ENCODE measurements at places on chromosomes 2 and 18.

GRCh38 chr2:122203523-122203922 is 448.1 kb downstream of the TSN start:
- DNase-seq = no peak

- DNase-seq = no peak
Measured at GRCh38 chr2:239769554-239770245, 255.4 kb downstream of the NDUFA10 start.

GRCh38 chr2:9944330-9944758 is 7.1 kb upstream of the GRHL1 start:
- DNase-seq = no peak

DNA sequence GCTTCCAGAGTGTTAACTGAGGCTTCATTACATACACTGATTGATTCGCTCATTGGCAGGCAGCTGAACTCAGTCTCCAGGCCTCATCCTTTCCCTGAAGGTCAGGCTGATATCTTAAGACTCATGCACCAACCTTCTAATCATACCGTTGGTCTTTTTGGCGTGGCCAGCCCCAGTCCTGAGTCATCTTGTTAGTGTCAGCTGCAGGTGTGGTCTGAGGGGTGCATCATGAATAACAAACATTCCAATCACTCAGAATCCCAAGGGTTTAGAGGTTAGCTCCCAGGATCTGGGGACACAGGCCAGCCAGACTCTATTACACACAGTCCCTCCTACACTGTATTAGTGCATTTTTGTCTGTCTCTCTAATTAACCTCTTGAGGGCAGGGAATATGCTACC is 271.5 kb downstream of the HRH4 start:
- no peak for DNase-seq

DNA sequence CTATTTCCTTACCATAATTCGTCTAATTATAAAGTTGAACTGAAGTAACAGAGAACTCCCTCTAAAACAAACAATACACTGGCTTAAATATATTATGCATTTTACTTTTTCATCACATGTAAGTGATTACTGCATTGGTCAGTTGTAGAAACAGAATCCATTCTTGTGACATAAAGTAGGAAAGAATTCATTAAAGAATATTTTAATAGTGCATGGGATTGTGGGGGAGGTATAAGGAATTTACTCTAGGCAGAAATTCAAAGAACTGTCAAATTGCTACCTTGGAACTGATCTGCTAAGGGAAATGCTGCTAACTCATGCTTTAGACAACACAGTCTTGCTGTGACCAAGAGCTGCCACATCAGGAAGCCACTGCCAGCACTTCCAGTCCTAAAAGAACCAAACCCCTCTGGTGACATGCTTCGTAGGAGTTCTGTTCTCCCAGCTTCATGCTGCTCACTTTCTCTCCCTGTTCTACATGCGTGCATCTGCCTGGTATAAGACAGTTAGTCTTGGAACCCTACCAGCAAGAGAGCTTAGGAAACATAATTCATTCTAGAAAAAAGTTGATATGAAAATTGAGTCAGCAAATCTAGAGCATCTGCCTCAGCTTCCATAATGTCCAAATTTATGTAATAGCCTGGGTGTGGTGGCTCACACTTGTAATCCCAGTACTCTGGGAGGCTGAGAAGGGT is 1137.6 kb upstream of the NXPH2 start:
- no peak for DNase-seq

GRCh38 chr2:239879423-239880084 is 145.6 kb downstream of the NDUFA10 start:
- DNase-seq = no peak

DNA sequence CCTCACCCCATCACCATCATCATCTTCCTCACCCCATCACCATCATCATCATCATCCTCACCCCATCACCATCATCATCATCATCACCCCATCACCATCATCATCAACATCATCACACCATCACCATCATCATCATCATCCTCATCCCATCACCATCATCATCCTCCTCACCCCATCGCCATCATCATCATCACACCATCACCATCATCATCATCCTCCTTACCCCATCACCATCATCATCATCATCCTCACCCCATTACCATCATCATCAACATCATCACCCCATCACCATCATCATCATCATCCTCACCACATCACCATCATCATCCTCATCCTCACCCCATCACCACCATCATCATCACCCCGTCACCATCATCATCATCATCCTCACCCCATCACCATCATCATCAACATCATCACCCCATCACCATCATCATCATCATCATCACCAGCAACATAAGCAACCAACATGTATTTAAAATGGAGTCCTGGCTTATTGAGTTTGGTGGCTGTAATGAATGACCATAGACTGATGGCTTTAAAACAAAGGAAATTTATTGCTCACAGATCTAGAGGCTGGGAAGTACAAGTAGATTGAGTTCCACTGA is 150.0 kb downstream of the DNER start:
- DNase-seq = no peak

- peak; percentile 69 for DNase-seq
Measured at GRCh38 chr2:64837116-64837731, 152.0 kb upstream of the SLC1A4 start.

- DNase-seq = no peak
Measured at GRCh38 chr2:109523121-109523520, 90.6 kb downstream of the SEPTIN10 start.

DNA sequence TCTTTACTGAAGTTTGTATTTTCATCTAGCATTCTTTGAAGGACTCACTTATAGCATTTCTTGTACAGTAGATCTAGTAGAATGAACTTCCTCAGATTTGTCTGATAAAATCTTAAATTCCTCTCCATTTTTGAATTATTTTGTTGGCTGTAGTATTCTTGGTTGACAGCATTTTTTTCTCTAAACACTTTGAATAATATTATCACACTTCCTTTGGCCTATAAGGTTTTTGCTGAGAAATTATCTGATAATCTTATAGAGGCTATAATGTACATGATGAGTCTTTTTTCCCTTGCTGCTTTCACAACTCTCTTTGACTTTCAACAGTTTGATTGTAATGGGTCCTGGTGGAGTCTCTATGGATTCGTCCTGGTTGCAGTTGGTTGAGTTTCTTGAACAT is 169.5 kb downstream of the NOL4 start:
- no peak for DNase-seq

DNA sequence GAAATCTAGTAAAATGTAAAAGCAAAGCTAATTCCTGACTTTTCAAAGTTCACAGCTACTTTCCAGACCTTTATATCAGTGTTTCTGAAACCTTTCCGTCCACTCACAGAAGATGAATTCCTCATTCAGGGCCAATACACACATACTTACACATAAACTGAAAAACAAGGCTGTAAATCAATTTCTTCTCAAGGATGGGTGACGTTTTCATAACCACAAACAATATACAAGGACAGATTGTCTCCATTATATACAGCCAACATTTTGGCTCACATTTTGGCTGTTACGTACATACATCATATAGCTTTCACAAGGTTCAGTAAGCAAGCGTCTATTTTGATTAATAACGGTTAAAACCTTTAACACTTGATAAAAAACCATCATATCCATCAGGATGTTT is 1.4 kb downstream of the RPRD1A start:
- DNase-seq = peak; percentile 10

- no peak for DNase-seq
Measured at GRCh38 chr2:17107871-17108270, 410.4 kb downstream of the RAD51AP2 start.

DNA sequence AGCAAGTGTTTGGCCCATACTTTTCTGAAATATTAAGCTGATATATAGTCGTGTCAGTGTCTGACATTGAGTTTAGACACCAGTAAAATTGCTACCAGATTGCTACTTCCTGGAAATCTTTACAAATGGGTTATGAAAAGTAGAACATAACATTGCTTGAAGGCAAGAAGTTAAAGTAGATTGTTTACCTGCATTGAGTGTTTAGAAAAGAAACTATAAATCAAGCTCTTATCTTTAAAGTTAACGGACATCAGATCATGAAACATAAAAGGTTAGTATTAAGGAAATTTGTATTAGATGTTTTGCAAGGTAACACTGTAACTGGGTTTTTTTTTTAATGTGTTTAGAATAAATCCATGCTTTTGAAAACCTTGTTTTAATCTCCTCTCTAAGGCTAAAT is 4.8 kb upstream of the YES1 start:
- DNase-seq = no peak

GRCh38 chr2:190684931-190685330 is 36.0 kb downstream of the NAB1 start:
- DNase-seq = no peak

DNA sequence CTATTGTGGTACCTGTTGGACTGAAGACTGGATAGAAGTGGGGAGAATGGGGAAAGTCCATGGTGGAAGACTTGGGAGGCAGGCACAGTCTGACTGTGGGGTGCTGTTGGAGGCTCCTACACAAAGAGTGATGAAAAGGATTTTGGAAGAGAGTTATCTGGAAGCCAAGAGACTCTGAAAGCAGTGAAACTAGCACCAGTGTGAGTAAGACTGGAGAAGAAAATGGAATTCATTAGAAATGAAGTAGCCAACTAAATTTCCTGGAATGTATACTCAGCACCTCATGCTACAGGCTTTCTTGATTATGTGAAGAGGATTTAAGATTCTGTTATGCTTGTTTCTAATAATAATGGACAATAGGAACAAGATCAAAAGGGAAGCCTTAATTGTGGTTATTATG is 27.7 kb downstream of the ELP2 start:
- no peak for DNase-seq

DNA sequence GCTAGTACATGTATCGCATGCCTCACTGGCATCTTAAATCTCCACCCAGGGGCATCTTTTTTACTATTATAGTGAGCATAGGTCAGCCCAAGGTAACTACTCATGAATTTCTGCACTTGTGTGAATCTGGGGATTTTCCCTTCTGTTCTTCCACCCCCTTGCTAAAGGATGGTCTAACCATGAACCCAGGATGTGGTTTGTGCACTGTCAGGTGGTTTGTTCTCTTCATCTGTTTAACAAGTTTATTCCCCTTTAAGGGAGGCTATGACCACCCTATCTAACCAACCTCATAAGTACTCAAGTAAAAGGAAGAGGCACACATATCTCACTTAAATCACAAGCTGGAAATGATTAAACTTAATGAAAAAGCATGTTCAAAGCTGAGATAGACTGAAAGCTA is 243.0 kb downstream of the RPRM start:
- DNase-seq = no peak

DNA sequence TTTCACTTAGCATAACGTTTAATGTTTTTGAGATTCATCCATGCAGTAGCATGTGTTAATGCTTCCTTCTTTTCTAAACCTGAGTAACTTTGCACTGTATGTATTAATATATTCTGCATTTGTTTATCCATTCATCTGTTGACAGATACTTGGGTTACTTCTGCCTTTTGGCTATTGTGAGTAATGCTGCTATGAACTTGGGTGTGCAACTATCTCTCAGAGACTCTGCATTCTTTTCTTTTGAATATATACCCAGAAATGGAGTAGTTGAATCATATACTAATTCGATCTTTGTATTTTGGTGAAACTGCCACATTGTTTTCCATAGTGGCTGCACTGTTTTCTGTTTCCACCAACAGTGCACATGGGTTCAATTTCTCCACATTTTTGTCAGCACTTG is 128.3 kb downstream of the SH3BP4 start:
- no peak for DNase-seq

DNA sequence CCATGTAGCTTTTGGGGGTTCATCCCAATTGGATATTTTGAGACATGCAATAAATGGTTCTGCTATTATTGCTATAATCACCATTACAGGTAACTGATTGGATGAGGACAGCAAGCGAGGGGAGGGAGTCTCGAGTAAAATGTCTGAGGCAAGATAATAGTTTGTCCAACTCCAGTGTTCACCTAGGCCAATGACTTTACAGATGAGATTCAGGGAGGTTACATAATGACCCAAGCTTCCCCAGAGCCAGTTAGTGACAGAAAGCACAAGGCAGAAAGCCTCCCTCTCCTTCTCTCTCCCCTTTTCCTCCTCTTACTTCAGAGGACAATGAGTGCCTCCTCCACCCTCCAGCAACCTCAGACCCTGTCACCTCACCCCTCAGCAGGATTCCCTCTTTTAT is 98.4 kb upstream of the GLS start:
- no peak for DNase-seq

DNA sequence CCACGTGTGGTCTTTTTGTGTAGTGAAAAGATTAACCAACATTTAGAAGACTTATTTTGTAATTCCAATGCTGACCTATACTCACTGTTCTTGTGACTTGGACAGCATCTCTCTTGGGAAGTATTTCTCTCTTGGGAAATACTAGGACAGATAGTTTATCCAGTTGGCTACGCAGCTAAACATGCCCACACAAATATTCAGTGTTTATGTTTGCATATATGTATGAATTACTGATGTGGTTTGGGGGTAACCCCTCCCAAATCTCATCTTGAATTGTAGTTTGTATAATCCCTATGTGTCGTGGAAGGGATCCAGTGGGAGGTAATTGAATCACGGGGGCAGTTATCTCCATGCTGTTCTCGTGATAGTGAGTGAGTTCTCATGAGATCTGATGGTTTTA is 2062.3 kb upstream of the CELF4 start:
- DNase-seq = no peak

- DNase-seq = no peak
Measured at GRCh38 chr2:236748801-236749200, 179.2 kb downstream of the ACKR3 start.

- no peak for DNase-seq
Measured at GRCh38 chr2:191481305-191482070, 196.4 kb upstream of the NABP1 start.

GRCh38 chr2:226515344-226516055 is 284.1 kb downstream of the IRS1 start:
- DNase-seq = no peak

DNA sequence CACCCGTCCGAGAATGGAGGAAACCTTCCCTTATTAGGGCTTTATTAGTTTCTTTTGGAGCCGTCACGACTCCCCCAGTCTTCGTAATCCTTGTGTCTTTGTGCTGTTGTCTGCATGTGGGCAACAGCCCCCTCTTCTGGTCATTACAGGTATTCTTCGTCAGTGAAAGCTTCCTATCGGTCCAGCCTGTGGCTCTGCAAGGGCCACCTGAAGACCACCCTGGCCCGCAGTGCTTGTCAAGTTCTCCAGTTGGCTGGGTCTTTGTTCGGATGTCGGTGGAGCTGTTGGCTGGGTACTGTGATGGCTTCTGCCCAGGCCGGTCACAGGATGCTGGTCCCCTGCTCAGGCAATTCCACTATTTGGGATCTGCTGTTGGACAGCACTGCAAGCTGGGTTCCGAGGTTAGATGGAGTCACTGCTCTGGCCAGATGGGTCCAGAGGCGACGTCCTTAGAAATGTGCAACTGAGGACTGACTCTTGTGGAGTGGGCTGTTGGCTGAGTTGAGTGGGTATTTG is 19.2 kb downstream of the E2F6 start:
- peak; percentile 52 for DNase-seq

DNA sequence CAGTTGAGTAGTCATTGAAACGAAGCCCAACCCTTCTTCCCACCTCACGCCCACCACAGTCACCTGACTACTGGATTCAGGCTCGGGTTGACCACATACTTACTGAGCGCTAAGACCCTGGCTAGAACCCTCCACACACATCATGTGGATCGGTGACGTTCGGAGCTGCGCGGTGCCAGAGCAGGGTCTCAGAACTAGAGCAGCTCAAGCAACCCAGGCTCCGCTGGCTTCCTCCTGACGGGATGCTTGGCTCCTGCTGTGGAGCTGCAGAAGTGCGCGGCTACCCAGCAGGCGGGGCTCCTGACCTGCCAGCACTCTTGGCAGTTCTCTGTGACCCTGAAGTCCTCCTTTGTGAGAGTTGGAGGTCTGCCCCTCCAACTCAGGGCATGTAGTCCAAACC is 90.6 kb upstream of the MBOAT2 start:
- DNase-seq = no peak

All from suppressor macrophage treated with lipopolysaccharide for 4 hours (primary cell).